ENCODE measurements at places on chromosomes 12 and 14. TPM values are rescaled to one million over a fixed set of nuclear protein-coding genes. Genes with fewer than 3 reads are reported as not detected.

BDKRB1 gene
- polyA plus RNA-seq = 0.72 TPM

DNA sequence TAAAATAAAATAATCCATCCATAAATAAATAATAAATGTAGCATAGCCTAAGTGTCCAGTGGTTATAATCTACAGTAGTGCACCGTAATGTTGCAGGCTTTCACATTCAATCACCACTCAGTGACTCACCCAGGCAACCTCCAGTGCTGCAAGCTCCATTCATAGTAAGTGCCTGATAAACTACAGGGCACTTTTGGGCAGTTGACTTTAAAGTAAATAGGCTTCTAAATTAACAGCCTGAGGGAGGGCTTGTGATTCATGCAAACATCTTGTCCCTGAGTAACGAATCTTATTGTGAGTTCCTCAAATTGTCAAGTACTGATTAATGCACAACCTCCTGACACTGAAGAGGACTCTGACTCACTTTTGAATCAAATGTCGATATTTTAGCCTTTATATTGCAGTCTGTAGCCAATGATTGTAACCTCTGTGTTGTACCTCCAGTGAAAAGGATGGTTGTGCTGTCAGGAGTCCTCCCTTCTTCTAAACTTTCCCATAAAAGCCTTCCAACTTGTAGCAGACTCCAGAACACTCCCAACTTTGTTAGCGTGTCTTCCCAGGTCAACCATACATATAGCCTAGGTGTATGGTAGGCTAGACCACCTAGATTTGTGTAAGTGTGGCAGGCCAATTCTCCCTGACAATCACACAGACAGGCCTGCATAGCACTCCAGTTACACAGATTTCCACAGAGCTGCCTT, 55.0 kb upstream of the BICD1 start:
- DNase-seq = no peak

PELI2 gene
- polyA plus RNA-seq = 3.6 TPM

HCAR2 gene
- polyA plus RNA-seq = 0.08 TPM

GRCh38 chr14:58118097-58118815, 33.8 kb downstream of the ARMH4 start:
- DNase-seq = no peak

SNW1 gene
- polyA plus RNA-seq = 47.9 TPM

AACS gene
- polyA plus RNA-seq = 33.1 TPM

DNA sequence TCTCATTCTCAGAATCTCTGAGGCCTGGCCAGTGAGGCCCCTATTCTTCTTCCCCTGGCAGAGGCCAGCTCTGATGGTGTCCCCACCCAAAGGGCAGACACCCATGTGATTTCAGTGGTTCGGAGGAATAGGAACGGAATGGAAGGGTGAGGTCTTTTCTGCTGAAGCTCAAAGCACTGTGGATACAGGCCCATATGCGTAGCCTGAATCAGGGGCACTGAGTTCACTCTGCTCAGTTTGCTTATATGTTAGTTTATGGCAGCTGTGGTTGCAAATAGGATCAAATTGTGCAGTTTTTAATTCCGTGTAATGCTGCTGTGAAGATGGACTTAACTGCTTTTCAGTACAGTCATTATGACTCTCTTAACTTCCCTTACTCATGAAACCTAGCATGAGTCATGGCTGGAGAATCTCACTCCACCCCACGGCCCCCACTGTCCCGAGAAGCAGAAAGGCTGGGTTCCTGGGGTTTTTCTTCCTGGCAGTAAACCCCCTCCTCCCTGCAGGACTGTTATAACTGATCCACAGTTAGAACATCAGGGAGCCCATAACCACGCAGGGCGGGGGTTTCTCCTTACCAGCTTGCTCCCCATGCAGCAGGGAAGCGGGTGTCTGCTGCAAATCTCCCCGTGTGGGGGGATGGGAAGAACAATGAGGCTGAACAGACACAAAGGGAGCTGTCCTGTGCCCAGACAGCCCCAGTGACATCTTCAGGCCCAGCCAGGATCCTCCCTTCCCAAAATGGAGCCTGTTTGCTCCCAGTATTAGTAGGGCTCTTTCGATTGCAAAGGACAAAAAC, 122.7 kb downstream of the SLC38A6 start:
- no peak for DNase-seq

DNA sequence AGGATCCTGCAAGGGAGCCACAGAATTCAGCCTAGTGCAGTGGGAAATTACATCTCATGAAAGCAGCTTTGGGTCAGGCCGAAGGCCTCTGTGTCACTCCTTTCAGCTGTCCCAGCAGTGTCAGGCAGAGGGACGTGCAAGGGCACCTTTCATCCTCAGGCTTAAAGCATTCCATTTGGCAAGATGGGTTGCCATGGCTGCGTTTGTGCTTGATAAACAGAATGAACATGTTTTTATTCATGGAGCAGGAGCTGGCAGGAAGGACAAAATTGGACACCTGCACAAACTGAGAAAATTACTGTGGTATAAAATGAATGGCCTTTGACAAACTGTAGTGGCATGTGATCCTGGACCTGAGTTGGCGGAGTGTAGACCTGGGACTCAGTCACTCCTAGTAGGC, 29.4 kb downstream of the ACAD10 start:
- peak; percentile 7 for DNase-seq

DNA sequence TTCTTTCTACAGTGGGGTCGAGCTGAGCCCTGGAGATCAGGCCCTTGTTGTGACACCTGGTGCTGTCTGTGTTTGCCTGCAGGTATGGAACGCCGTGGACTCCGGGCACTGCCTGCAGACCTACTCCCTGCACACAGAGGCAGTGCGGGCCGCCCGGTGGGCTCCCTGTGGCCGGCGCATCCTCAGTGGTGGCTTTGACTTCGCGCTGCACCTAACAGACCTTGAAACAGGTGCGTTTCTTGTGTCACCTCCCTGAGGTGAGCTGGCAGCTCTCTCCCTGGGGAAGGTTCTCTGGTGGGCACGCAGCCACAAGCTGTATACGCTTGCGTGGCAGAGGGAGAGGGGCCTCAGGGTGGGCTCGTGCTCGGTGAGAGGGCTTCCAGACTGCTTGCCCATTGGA, 119.3 kb downstream of the BEGAIN start:
- DNase-seq = no peak

- DNase-seq = peak; percentile 62
Measured at GRCh38 chr12:53560351-53560750, 53.1 kb upstream of the NPFF start.

KRT73 gene
- not detected for polyA plus RNA-seq

PTPRO gene
- 1.8 TPM for polyA plus RNA-seq

HSPB8 gene
- polyA plus RNA-seq = 254 TPM

DNA sequence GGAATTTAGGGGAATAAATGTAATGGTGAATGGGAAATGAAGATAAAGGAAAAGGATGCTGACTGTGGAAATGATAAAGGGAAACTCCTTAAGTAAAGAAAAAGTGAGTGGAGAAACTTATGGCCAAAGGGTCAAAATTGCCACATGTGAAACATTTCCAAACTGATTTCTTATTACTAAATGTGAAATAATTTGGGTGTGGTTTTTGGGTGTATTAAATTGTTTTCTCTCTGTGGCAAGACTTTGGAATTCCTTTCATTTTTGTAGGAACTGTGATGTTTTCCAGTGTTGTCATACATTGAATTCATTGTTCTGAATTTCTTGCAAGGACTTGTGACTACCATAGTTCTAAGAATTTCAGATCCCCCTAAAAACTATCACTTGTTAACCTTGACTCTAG, 1891.5 kb upstream of the SEL1L start:
- no peak for DNase-seq

GRCh38 chr14:33504246-33505099, 446.4 kb downstream of the EGLN3 start:
- peak; percentile 54 for DNase-seq

DNA sequence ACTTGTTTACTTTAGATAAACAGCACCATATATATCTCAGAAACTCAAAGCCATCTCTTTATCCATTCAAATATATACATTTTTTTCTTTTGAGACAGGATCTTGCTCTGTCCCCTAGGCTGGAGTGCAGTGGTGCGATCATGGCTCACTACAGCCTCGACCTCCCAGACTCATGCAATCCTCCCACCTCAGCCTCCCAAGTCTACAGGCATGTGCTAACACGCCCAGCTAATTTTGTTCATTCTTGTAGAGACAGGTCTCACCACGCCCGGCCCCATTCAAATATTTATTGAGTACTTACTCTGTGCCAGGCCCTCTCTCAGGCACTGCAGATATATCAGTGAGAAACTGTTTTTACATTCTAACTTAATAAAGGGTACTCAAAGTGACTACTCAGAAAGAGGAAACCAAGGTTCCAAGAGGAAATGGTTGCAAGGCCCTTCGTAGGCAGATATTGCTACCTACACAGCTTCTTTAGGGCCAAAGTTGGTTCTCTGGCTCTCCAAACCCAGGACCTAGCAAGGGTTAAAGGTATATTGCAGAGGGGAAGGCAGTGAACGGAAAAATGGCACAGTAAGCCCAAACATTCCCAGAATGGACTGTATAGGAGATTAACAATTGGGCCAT, 2.9 kb downstream of the ATXN3 start:
- DNase-seq = no peak

SLC38A1 gene
- polyA plus RNA-seq = 56.1 TPM

KLRK1 gene
- polyA plus RNA-seq = 0.26 TPM

GRCh38 chr12:107027636-107028053, 40.7 kb upstream of the MTERF2 start:
- DNase-seq = peak; percentile 91

GRCh38 chr14:67541448-67542387, 8.6 kb downstream of the PLEKHH1 start:
- DNase-seq = no peak

KCNC2 gene
- polyA plus RNA-seq = not detected

- DNase-seq = no peak
Measured at GRCh38 chr14:59753512-59753911, 117.1 kb downstream of the RTN1 start.

DNA sequence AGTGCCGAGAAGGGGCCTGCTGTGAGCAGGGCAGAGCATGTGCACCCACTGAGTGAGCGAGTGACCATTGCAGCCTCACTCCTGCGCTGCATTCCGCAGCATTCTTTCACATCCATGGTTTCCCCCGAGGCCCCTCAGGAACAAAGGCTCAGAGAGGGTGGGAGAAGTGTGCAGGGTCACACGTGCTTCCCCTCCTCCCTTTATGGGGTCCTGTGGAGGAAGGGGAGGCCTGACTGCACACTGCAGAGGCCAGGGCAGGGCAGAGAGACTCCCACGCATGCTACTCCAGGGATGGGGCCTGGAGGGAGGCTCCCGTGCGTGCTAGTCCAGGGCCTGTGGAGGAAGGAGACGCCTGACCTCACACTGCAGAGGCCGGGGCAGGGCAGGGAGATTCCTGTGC, 63.2 kb downstream of the DIO3 start:
- DNase-seq = no peak

GPR84 gene
- 0.59 TPM for polyA plus RNA-seq

GRCh38 chr14:30620178-30620577, 1.9 kb upstream of the SCFD1 start:
- no peak for DNase-seq

ADGRD1 gene
- 19.2 TPM for polyA plus RNA-seq

Measured in muscle of arm (tissue), 14 donors.